NCI-H146 (cell line): ENCODE measurements at places on chromosomes 1 and 21.

GRCh38 chr1:184541537-184542152 lies 154.8 kb downstream of the C1orf21 start:
- no peak for DNase-seq

DNA sequence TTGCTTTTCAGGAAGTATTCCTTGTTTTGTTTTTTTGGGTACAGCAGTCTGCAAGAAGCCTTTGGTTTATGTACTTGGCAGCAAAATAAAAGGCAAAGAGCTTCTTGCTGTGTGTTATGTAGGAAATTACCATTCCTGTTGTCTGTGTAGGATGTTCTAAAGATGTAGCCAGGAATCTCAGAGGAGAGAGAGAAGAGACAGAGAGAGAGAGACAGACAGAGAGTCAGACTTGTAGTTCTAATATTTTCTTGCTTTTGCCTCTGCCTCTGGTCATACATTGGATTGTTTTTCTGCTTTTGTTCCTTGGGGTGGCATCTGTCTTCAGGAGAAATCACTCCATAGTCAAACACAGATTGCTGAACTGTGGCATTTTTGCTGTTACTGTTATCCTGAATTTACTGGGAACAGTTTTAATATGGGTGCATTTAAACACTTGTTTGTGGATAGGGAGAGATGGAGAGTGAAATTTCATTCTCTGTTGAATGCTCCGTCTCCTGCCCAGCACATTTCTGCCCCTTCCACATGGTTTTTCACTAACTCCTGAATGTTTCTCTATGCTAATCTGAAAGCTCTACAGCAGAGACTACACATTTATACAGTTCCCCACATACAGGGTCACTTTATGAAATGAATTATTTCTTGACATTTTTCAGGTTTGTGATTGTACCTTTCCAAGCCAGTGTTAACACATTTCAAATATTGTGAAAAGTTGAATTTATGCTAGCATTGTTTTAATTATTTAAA lies 49.8 kb downstream of the POU2F1 start:
- no peak for DNase-seq

GRCh38 chr1:66927528-66927927 lies 2.7 kb downstream of the MIER1 start:
- no peak for DNase-seq

- no peak for DNase-seq
Measured at GRCh38 chr1:154779551-154780189, 90.4 kb downstream of the KCNN3 start.

DNA sequence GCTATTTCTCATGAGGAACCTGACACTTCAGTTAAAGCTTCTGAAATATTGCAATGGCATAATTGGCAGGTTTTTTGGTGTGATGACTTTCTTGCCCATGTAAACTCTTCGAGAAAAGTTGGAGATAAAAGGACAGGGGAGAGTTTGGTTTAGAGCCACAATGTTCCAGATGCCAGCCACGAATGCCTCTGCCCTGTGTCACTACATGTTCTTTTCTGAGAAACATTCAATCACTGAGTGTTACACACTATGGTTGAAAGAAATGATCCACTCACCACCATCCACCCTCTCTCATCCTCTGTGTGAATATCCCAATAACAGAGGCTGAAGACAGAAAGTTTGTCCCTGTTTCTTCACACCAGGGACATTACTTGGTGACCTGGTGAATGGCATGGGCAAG lies 66.4 kb downstream of the TNFSF4 start:
- no peak for DNase-seq

DNA sequence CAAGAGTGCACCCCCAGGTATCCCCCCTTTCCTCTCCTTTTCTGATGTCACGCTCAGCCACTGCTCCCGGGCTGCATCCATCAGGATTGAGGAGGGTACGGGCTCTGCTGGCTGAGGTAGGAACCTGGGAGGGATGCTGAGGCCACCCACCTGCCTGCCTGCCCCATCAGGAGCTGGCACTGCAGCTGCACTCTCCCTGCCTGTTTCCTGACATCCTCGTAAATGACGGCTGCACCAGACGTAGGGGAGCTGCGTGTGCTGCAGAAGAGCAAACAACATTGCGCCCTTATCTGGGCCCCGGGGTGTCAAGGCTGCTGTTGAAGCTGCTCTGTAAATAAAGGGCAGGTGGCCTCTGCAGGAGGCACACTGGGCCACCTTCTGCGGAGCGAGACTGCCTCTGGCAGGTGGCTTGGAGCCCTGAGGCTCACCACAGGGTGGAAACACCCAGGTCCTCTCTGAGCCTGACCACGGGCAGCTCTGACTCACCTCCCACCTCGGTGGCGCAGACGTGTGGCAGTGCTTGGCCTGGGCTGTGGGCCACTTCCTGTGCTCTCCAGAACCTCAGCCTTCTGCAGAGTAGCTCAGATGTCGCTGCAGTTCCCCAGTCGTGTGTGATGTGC lies 30.9 kb downstream of the SNAP47 start:
- peak; percentile 99 for DNase-seq

DNA sequence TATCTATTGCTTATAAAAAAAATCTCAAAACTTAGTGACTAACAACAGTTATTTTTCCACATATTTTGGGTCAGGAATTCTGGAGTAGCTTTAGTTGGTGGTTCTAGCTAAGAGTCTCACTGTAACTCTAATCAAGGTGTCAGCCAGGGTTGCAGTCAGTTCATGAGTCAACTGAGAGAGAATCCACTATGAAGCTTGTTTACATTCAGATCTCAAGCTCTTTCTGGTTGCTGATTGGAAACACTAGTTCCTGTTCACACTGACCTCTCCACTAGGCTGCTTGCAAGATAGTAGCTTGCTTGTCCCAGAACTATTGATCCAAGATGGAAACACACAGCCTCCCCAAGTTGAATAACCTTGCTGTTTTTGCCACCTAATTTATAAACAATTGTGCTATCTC lies 1192.1 kb upstream of the B3GALT2 start:
- no peak for DNase-seq

- peak; percentile 18 for DNase-seq
Measured at GRCh38 chr21:41425954-41426675, at the start of gene MX1. MX1 (plus strand) TSS chr21:41426239; CDS start chr21:41432071, 5,832 bp downstream.

DNA sequence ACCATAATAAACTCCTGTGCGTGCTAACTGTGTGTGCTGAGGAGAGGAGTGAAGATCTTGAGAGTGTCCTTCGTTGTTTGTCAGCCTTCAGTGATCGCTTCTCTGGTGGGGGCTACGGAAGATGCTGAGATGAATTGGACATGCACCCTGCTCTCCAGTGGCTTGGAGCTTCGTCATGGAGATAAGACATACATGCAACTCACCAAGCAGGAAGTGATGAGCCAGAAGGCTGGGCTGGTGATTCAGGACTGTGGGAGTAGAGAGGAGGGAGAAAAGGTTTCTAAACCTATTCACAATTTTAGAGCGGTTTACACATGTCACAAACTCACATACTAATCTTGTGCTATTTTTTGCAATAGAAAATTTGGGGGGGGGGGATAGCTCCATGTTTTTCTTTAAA lies 128.9 kb upstream of the ADAR start:
- DNase-seq: no peak

- DNase-seq: no peak
Measured at GRCh38 chr21:15423676-15424445, 305.9 kb upstream of the USP25 start.

DNA sequence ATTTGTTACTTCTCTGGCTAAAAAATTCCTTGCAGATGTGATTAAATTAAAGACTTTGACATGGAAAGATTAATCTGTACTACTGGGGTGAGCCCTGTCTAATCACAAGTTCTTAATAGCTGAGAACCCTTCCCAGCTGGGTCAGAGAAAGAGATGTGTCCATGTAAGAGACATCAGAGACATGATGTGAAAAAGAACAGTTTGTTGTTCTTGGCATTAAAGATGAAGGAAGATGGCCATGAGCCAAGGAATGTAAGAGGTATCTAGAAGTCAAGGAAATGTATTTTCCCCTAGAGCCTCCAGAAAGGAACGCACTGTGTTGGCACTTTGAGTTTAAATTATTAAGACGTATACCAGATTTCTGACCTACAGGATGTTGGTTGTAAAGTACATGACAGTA lies 1271.5 kb upstream of the PRMT6 start:
- DNase-seq: no peak

DNA sequence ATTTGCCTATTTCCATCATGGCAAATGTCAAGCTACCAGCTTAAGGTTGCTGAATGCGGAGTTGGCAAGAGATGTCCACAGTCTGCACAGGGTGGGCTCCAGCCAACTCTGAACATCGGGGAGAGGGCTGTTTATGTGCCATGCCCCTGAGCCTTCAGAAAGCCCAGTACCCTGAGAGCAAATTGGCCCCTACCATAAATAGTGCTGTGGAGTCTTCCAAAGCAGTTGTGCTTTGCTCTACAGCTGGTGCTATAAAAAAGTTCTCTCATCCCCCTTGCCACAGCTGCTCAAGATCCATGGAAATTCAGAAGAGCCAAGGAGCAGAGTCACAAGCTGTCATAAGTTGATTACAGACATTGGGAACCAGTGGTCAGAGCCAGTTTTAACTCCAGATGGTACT lies 85.6 kb upstream of the CLDN14 start:
- no peak for DNase-seq

DNA sequence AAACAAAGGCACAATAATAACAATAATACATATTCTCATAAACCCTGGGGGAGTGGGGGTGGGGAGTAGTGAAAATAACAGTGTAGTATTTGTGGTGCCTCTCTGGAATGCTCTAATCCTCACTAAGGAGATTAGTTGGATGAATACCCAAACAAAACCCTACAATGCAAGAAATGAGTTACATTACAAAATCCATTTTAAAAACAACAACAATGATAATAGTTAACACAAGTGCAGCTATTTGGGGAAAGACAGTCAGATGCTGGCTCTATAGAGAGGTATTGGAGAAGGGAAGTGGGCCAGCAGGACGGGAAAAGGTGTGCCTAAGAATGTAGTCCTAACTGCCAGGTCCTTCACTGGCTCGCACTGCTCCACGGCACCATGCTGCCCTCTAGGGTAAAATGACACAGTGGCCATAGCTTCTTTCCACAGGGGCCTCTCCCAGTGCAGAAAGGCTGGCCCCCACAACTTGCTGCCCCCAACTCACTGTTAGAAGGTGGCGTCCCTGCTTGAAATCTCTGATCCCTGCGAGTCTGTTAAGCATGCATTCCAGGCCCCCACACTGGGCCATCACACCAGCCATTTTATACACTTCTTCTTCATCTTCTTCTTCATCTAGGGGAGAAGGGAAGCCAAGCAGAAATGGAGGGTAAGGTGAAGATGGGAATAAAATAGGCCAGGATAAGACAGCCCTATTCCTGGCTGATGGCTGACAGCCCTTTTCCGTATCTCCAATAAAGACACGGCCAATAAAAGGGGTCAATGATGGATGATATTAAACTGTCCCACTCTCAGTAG lies 113.8 kb downstream of the UBR4 start:
- DNase-seq: no peak

- no peak for DNase-seq
Measured at GRCh38 chr21:45451091-45451740, 46.3 kb downstream of the COL18A1 start.

GRCh38 chr1:238060061-238060460 lies 169.3 kb upstream of the ZP4 start:
- no peak for DNase-seq

GRCh38 chr1:208030288-208031091 lies 119.6 kb upstream of the CD34 start:
- peak; percentile 71 for DNase-seq

- no peak for DNase-seq
Measured at GRCh38 chr1:115324649-115325420, 13.2 kb downstream of the NGF start.

DNA sequence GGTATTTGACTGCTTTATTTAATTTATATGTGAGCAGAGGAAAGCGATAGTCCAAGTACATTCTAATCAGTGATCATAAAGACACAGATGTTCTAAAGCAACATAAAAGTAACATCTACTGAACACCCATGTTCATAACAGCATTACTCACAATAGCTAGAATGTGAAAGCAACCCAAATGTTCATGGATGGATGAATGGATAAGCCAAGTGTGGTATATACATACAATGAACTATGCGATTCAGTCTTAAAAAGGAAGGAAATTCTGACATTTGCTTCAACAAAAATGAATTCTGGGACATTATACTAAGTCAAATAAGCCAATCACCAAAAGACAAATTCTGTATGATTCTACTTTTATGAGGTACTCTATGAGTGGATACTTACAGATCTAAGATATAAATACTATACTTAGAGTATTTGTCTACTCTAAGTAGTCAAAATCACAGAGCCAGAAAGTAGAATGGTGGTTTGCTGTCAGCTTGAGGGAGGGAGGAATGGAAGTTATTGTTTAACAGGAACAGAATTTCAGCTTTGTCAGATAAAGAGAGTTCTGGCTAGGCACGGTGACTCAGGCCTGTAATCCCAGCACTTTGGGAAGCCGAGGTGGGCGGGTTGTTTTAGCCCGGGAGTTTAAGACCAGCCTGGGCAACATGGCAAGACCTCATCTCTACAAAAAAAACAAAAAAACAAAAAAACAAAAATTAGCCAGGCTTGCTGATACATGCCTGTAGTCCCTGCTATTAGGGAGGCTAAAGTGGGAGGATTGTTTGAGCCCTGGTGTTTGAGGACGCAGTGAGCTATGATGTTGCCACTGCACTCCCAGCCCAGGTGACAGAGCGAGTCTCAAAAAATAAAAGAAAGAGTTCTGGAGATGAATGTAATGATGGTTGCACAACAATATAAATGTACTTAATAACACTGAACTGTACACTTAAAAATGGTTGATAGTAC lies 79.7 kb upstream of the ARHGAP29 start:
- no peak for DNase-seq

- no peak for DNase-seq
Measured at GRCh38 chr1:153399401-153400055, 8.7 kb upstream of the S100A8 start.

GRCh38 chr1:245876586-245876985 lies 630.5 kb downstream of the SMYD3 start:
- no peak for DNase-seq
